ENCODE measurements at places on chromosomes 16 and 17.

DNA sequence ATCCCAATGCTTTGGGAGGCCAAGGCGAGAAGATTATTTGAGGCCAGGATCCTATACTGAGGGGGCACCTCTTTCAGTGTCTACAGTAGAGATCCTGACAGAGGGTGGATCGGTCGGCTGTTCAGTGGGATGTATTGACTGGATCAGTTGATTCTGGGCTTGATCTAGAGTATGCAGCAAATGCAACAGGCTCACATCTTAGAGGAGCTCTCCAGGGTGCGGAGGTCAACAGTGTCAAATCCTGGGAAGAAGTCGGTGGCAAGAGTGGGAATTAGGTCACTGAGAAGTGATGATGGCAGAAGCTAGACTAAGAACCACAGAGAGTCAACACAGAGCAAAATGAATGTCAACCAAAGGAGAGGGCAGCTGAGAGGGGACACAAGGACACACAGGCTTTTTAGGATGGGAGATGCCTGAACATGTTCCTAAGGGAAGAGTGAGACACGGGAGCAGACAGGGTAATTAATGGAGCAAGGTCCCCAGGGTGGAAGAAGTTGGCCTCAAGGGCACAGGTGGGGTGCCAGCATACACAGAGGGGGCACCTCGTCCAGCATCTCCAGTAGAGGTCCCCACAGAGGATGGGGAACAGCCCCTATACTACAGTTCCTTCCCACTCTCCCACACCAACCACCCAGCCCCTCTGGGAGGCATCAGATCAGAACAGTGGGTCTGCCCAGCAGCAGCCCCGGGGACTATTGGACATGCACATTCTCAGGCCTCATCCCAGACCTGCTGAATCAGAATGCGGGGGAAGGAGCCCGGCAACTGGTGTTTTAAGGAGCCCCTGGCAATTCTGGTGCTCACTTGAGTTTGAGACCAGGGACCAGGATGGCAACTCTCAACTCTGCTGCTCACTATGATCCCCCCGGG lies 10.0 kb upstream of the CYTH1 start:
- no peak for DNase-seq

DNA sequence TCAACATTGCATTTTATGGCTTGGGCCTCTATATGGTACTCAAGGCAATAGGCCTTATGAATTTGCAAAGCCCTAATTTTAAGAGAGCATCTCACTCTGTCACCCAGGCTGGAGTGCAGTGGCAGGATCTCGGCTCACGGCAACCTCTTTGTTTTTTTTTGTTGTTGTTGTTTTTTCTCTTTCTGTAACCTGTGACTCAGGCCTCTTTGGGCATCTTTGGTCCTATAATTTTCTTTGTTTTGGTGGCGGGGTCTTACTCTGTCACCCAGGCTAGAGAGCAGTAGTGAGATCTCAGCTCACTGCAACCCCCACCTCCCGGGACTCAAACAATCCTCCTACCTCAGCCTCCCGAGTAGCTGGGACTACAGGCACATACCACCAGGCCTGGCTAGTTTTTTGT lies 21.8 kb upstream of the HERPUD1 start:
- DNase-seq: no peak

- no peak for DNase-seq
Observed at GRCh38 chr16:13300066-13300840, 398.9 kb downstream of the SHISA9 start.

DNA sequence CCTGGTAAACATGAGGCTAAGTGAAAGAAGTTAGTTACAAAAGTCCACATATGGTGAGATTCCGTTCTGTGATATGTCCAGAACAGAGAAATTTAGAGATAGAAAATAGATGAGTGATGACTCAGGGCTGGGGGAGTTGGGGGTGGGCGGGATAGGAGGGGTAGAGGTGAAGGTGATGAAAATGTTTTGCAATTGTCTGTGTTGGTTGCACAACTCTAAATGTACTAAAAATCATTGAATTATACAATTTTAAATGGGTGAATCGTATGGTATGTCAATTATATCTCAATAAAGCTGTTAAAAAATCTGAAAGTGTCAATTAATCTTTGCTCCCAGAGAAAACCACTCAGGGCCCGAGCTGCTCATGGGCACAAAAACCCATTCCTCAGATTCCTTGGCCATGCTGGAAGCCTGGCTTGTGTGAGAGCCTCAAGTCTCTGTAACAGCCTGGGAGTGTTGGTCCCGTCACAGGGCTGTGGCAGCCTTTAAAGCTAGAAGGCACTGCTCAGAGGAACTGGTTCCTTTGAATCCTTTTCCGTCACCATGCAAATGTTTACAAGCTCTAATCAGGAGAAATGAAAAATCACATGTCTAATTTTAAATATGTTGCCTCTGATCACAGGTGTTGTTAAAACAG lies 225.3 kb downstream of the WWOX start:
- DNase-seq: no peak

- no peak for DNase-seq
Observed at GRCh38 chr17:40179923-40180659, 2.8 kb downstream of the RAPGEFL1 start.

- DNase-seq: no peak
Observed at GRCh38 chr16:47058295-47059086, 85.0 kb upstream of the DNAJA2 start.

GRCh38 chr17:65824901-65825300 lies 263.5 kb upstream of the AXIN2 start:
- DNase-seq: no peak

- peak; percentile 66 for DNase-seq
Observed at GRCh38 chr17:60601447-60602384, 1.7 kb downstream of the PPM1D start.

DNA sequence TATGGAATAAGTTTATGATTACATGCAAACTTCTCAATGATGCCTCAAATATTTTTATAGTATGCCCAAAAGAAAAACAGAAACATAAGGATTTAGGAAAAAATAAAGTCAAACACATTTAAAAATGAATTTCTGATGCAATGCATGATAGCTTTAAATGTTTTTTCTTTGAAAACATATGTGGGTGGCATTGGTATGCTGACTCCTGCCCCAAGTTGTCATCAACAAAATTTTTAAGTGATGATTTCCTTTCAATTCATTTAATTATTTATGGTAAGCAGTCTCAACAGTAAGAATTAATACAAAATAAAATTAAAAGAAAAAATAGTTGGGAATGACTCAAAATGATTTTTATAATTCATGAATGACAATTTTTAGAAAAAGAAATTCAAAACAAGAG lies 104.9 kb downstream of the CEP112 start:
- DNase-seq: no peak

DNA sequence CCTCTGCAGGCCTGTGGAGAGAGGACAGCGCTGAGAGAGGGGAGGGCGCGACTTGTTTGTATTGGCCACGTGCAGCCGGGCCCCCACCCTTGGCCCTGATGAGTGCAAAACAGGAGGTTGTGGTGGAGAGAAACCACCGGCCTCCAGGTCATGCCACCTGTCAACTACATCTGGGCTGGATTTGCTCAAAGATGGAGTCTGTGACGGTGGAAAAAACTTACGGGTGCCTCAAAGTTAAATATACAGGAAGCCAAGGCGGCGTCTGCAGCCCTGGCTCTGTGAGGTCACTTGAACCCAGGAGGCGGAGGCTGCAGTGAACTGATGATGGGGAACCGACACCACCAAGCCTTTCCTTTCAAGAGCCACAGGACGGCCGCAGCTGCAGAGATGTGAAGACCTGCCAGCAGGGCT lies 15.7 kb downstream of the C16orf74 start:
- no peak for DNase-seq

DNA sequence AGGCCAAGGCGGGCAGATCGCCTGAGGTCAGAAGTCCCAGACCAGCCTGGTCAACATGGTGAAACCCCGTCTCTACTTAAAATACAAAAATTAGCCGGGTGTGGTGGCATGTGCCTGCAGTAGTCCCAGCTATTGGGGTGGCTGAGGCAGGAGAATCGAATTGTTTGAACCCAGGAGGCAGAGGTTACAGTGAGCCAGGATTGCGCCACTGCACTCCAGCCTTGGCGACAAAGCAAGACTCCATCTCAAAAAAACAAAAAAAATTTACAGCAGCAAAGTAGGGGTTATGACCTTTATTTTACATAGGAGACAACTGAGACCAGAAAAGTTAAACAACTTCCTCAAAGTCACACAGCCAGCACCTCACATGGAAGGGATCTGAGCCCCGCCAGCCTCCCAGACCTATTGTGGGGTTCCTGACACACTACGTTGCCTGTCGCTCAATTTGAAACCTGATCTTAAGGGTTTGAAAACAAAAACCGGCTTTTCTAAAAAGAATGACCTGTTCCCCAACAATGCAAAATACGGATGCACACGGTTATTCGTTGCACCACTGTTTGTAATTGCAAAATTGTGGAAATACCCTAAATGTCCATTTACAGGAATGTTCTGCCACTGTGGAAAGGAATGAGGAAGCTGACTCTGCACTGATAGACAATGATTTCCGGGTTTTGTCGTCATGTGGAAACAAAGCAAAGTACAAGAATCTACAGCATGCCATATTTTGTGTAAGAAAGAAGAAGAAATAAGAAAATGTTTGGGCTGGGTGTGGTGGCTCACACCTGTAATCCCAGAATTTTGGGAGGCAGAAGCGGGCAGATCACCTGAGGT lies 77.2 kb downstream of the CNGB1 start:
- DNase-seq: peak; percentile 87

Data from kidney glomerular epithelial cell (primary cell).